ENCODE measurements at places on chromosomes 2 and 18.
A peak's percentile ranks its signal among the peaks of the same experiment; 100 is the strongest.

DNA sequence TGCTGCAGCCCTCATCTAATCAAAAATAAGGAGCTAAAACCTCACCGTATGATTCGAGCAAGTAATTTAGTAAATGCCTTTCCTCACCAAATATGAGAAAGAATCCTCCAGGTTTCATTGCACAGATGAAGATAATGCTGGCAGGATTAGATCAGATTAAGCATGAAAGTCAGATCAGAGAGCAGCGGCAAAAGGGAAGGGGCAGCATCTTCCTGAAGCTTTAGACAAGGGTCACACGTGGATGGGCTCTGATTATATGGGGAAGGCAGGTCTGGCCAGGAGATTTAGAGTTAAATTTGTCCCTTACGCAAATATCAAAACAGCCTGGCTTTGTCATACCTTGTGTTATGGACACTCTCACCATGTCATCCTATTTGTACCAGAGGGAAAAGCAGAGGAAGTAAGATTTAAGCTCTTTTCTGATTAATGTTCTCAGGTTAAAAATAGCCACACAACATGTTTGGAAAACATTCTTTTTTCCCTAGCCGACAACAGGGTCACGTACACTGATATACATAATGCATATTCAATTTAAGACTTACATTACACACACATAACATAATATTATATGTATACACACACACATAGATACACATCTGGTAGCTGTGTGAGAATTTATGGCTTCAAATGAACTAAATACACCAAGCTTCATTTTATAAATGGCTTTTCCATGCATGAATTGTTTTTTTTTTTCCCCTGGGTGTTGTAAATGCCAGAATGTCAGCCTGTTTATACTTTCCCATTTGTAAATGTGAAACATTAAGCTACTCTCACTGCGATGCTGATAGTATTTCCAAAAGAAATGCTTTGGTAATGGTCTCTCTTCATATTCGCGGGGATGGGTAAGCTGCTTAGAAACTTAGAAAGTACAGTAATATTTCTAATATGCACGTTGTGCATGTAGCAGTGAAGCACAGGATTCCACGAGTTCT, 196.3 kb upstream of the SIX3 start:
- DNase-seq, result no peak
- H3K27ac ChIP-seq, result no peak overlapping the region
- no peaks in the 10 kb centered on the region for H3K27me3 ChIP-seq
- no peaks in the 10 kb centered on the region for H3K36me3 ChIP-seq
- no peak overlapping the region for H3K4me3 ChIP-seq
- H3K4me1 ChIP-seq, result no peaks in the 10 kb centered on the region

DNA sequence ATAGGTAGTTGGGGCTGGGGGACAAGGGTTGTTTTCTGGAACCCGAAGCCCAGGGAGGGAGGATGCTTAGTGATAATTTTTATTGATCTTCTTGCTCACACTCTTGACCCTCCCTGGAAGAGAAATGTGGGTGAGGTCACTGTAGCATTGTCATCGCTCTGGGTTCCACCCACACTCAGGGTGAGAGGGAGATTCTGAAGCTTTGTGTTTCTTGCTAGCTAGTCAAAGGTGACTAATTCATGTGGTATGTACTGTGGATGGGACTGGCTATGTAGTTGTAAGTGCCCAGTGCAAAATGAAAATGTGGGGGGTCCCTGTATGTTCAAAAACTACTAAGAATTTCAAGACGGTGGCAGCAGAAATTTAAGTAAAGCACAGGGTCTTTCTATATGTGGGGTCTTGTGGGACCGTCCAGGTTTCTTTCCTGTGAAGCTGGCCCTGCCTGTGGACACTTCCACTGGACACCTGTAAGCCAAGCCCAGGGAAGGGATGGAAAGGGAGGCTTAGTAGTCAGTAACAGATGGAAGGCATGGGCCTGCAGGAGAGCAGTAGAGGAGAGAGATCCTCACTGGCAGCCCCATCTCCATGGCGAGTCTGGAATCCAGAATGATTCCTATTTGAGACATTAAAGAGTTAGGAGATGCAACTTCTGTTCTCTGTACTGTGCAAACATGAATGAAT, 35.0 kb downstream of the TSN start:
- H3K27ac ChIP-seq, result no peak overlapping the region
- no peaks in the 10 kb centered on the region for H3K27me3 ChIP-seq
- H3K4me3 ChIP-seq, result no peak overlapping the region
- no peaks in the 10 kb centered on the region for H3K4me1 ChIP-seq
- no peak for DNase-seq

DNA sequence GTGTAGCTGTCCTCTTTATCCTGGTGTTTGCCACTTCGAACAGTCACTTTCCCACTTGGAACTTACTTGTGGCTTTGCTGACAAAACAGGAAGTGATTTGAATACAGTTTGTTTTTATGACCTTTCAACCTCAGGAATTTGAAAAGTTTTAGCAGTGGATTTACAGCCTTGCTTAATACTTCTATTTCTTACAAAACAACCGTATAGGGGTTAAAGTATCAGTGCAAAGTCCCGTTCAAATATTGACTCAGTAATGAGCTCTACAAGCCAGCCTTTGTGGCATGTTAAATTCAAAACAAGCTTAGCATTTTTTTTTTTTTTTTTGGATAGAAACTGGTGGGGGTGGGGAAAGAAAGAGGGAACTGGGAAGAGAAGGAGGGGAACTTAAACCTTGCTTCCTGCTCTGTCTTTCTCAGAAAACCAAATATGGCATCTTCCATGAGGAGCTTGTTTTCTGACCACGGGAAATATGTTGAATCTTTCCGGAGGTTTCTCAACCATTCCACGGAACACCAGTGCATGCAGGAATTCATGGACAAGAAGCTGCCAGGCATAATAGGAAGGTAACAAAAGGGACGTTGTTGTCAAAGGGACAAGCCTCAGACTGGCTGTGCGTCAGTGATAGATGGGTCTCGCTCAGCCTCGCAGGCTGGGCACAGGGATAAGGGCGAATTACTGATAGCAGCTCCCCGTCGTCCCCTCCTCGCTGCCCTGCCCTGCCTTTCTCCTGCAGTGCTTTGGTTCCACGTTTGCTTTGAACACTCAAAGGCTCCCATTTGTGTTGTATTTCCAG, at the start of gene HNMT:
Gene HNMT (plus strand): TSS at position 408 of the 793 bp plus-strand sequence. CDS start 19 bp downstream, at position 427.
- DNase-seq, result no peak
- H3K4me3 ChIP-seq, result peak within 1 kb of the TSS; percentile 4
- no peaks in the 10 kb centered on the region for H3K36me3 ChIP-seq
- H3K27ac ChIP-seq, result no peak within 1 kb of the TSS
- H3K4me1 ChIP-seq, result no peaks in the 10 kb centered on the region

DNA sequence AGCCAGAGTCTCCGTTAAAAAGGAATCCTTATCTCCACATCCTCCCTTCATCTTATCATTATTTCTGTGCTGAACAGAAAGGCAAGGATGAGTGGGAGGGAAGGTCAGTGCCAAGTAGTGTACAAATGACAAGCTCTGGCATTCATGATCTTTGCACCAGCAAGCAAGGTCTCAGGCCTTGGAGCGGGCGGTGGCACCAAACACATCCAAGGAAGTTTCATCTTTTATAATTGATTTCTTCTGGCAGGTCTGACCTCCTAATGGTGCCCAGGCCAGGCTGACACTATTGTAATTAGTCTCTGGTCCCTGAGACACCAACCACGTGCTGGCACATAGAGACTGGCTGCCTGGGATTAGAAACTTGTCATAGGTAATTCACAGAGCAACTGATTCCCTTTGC, 336.6 kb downstream of the EN1 start:
- no peak overlapping the region for H3K4me3 ChIP-seq
- H3K36me3 ChIP-seq, result no peaks in the 10 kb centered on the region
- DNase-seq, result no peak
- H3K27me3 ChIP-seq, result no peaks in the 10 kb centered on the region
- H3K4me1 ChIP-seq, result no peaks in the 10 kb centered on the region

DNA sequence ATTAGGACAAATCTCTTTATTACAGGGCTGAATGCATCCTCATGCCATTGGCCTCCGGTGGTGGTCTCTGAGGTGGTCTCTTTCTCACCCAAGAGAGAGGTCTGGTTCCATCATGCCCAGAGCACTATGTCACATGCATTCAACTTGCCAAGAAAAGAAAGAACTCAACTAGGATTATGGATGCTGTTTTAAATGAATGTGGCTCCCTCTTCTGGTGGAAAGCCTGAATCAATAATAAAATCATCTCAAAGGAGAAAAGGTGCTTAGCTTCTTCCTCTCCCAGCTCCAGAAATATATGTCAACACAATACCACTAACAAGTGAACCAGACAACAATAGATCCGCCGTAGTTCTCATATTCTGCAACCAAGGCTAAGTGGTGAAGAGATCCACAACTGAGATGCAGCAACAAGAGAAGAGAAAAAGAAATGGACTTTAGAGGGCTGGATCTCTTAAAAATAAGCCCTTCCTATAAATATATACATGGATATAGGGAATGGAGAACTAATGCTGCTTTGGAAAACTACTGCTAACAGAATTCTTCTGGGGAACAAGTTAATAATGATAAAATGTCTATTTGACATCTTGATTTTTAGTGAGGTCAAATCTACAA, 396.8 kb downstream of the NCKAP5 start:
- no peaks in the 10 kb centered on the region for H3K27me3 ChIP-seq
- H3K27ac ChIP-seq, result no peak overlapping the region
- H3K4me3 ChIP-seq, result no peak overlapping the region
- H3K4me1 ChIP-seq, result no peaks in the 10 kb centered on the region
- no peaks in the 10 kb centered on the region for H3K36me3 ChIP-seq
- DNase-seq, result peak; percentile 50

GRCh38 chr18:33729556-33729955, 151.5 kb downstream of the ASXL3 start:
- DNase-seq, result no peak
- H3K27me3 ChIP-seq, result no peaks in the 10 kb centered on the region
- H3K4me1 ChIP-seq, result no peaks in the 10 kb centered on the region

DNA sequence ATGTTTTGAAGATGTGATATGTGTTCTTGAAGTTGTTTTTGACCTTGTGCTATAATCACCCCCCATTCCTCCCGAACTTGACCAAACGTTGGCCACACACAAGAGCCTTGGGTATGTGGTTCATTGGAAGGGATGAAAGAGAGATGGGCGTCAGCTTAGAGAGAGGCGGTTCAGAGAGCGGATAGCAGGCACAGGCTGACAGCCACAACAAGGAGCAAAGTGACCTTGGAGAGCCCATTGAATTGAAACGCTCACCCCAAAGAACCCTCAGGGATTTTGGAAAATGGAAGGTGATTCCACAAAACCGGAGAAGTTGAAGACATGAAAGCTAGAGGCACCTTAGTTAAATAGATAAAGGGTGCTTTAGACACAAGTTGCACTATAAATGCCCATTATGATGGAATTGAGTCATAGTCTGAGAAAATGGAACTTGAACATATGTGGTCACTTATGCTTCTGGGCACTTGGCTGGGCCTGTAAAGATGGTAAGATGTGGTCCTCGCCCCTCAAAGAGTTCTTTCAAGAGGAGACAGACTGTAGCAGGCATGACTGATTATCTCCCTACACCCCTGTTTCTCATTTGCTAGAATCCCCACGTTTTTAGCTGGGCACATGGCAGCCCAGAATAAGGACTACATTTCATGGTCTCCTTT, 188.5 kb upstream of the HAAO start:
- no peak for DNase-seq
- H3K4me1 ChIP-seq, result peaks cover 52% of the 10 kb centered on the region
- H3K36me3 ChIP-seq, result no peaks in the 10 kb centered on the region

- no peak overlapping the region for H3K27ac ChIP-seq
- no peak for DNase-seq
- H3K4me1 ChIP-seq, result no peaks in the 10 kb centered on the region
- H3K27me3 ChIP-seq, result peaks cover 36% of the 10 kb centered on the region
- H3K4me3 ChIP-seq, result no peak overlapping the region
Measured at GRCh38 chr18:5196253-5197031, 615 bp downstream of the AKAIN1 start.

GRCh38 chr18:37482433-37482832, 83.2 kb downstream of the CELF4 start:
- no peak overlapping the region for H3K4me3 ChIP-seq
- DNase-seq, result no peak
- H3K27me3 ChIP-seq, result peaks cover 44% of the 10 kb centered on the region
- H3K27ac ChIP-seq, result no peak overlapping the region

- no peaks in the 10 kb centered on the region for H3K27me3 ChIP-seq
- no peak overlapping the region for H3K4me3 ChIP-seq
- no peaks in the 10 kb centered on the region for H3K36me3 ChIP-seq
- DNase-seq, result no peak
- no peaks in the 10 kb centered on the region for H3K4me1 ChIP-seq
Measured at GRCh38 chr18:73778032-73778359, 369.6 kb downstream of the FBXO15 start.

GRCh38 chr18:61414086-61414485, 80.9 kb downstream of the CDH20 start:
- no peak for DNase-seq
- H3K36me3 ChIP-seq, result no peaks in the 10 kb centered on the region
- no peaks in the 10 kb centered on the region for H3K4me1 ChIP-seq
- H3K27me3 ChIP-seq, result no peaks in the 10 kb centered on the region
- H3K4me3 ChIP-seq, result no peak overlapping the region

DNA sequence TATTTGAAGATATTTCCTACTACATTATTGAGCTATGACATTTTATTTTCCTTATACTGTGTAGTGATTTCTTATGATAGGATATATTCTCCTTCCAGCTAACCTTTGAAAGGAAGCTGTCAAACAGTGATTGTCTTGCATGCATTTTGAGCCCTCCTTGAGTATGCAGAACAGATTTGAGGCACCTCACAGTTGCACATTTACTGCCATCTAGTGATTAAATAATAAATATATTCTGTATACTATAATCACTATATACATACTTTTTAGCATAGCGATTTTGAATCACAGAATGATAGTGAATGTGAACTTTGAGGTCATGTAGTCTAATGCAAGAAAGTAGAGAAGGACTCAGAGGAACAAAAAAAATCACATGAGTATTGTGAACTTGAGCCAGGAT, 268.4 kb upstream of the CDH19 start:
- H3K4me3 ChIP-seq, result no peak overlapping the region
- H3K27ac ChIP-seq, result no peak overlapping the region

DNA sequence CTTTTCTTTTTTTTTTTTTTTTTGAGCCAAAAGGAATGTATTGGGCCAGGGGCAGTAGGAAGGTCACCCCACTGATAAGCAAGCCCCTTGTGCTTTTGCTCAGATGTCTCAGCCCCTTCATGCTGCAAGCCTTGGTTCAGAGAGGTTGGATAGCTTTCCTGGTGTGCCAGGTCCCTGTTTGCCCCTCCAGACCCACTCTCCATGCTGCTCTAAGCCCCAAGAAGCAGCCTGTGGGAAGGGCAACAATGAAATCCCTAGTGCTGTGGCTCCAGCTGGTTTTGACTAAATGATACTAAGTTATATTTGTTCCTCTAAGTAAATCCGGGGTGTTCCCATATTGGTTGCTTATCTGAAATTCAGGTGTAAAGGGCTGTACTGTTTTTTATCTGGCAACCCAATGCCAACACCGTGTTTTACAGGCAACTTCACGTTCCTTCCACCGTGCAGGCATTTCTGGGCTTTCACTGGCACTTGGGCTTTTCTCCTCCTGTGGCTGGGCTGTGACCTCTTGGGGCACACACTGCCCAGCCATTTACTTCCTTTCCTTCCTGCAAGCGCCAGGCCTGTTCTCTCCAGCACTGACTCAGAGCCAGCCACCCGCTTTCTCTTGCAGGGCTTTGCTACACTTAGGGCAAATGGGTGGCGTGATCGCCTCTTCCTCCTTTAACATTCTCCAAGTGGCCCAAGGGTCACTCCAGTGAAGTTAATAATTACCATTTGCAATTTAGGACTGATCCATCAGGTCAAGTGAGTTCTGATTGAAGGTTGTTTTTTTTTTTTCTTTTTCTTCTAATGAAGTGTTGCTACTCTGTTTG, 21.6 kb downstream of the MERTK start:
- no peaks in the 10 kb centered on the region for H3K27me3 ChIP-seq
- H3K36me3 ChIP-seq, result no peaks in the 10 kb centered on the region
- H3K4me1 ChIP-seq, result no peaks in the 10 kb centered on the region

- H3K4me3 ChIP-seq, result no peak overlapping the region
- no peak for DNase-seq
- peak overlapping the region; percentile 39 for H3K27ac ChIP-seq
- no peaks in the 10 kb centered on the region for H3K27me3 ChIP-seq
Measured at GRCh38 chr2:64698668-64699444, 45.1 kb upstream of the SERTAD2 start.
